Fibroblast of skin of scalp (primary cell): ENCODE measurements at places on chromosomes 12 and 14.
A peak's percentile ranks its signal among the peaks of the same experiment; 100 is the strongest.

GRCh38 chr12:75508159-75508558 is 3.2 kb downstream of the KRR1 start:
- DNase-seq, result no peak

DNA sequence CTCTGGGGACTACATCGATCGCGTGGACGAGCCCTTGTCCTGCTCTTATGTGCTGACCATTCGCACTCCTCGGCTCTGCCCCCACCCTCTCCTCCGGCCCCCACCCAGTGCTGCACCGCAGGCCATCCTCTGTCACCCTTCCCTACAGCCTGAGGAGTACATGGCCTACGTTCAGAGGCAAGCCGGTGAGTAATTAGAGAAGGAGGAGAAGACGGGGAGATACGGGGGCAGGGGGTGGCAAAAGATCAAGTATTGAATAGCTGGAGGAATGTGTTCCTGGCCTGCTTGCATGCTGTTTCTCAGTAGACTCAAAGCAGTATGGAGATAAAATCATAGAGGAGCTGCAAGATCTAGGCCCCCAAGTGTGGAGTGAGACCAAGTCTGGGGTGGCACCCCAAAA is 21.9 kb downstream of the OS9 start:
- no peak for DNase-seq

DNA sequence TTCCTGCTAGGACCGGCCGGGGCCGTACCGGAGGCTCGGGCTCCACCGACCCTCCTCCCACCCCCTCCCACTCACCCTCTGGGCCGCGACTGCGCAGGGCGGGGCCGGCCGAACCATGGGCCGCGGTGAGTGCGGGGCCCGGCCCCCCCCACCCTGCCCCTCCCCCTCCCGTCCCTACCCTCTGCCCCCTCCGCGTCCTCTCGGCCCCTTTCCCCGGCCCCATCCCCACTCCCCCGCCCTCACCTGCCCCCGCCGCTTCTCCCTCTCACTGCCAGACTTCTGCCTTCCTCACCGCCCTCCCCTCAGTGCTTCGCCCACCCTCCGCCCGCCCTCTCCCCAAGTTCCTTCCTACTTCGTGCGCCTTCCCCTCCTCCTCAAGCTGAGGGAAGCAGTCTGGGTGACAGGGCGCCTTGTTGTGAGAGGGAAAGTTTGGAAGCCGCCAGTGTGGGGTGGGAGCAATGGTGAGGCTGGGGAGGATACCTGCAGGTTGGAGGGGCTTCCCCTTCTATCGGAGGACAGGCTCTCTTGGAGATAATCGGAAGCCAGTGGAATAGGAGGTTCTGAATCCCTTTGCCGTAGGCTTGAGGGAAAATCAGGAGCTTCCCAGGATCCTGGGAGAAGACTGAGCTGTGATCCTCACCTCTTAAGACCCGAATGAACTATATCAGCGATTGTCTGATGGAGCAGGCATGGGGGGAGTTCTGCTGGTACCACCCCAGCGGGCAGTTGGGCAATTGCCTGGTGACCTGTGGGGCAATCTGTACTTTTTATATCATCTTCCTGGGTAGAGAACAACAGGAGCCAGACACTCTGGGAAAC is 472 bp downstream of the MBD6 start:
- peak; percentile 59 for DNase-seq

- DNase-seq, result no peak
These were observed 862 bp downstream of the SLC7A7 start for GRCh38 chr14:22814373-22814772.

GRCh38 chr14:73307261-73307660 is 70.0 kb downstream of the PAPLN start:
- DNase-seq, result no peak

DNA sequence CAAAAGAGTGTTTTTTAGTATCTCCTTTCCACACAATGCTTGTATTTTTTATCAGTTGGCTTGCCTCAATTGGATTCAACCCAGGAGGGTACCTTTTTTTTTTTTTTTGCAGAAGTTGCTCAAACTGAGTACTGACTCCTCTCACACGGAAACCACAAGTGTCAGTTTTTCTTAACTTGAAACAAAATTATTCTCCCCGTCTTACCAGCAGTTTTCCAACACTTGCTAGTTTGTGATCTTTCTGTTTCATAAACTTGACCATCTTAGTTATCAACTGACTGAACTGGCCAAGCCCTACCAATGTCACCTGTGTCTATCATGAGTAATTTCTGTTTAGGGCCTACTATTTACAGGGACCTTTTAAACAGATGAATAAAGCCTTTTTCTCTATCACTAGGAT is 34.1 kb upstream of the ITPR2 start:
- no peak for DNase-seq
